ENCODE measurements at places on chromosomes 3 and 15. TPM values are rescaled to one million over a fixed set of nuclear protein-coding genes. Genes with fewer than 3 reads are reported as not detected.

- no peak overlapping the region for H3K4me3 ChIP-seq
- peaks cover 1% of the 10 kb centered on the region for H3K36me3 ChIP-seq
- H3K27me3 ChIP-seq: no peaks in the 10 kb centered on the region
- DNase-seq: no peak
Observed at GRCh38 chr3:52829906-52830463, 487 bp downstream of the ITIH4 start.

GRCh38 chr15:57444877-57445513 is 68.7 kb downstream of the CGNL1 start:
- H3K27ac ChIP-seq: no peak overlapping the region
- H3K27me3 ChIP-seq: no peaks in the 10 kb centered on the region
- H3K36me3 ChIP-seq: no peaks in the 10 kb centered on the region

Gene ENTPD3
- 6.8 TPM for total RNA-seq

- H3K4me1 ChIP-seq: peaks cover 58% of the 10 kb centered on the region
- no peaks in the 10 kb centered on the region for H3K36me3 ChIP-seq
- H3K27ac ChIP-seq: peak overlapping the region; percentile 92
- peak overlapping the region; percentile 70 for H3K4me3 ChIP-seq
- no peak for DNase-seq
Observed at GRCh38 chr15:44729408-44730127, 6.8 kb upstream of the TRIM69 start.

Gene NUSAP1
- 9.0 TPM for total RNA-seq

DNA sequence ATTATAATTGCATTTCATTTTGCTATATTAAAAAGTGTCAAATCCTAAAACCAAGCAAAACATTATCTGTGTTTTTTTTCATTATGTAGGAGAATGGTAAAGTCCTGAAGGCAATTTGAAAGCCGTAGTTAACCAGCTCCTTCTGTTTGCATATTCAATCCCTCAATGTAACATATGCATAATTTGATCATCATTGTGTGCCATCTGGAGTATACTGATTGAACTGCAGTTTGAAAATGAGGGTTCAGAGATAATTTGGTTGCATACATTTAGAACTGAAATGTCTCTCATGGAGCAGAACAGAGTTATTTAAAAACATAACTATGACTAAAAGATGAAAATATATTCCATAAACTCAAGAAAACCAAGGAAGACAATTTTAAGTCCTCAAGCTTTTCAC is 518.6 kb downstream of the GBE1 start:
- DNase-seq: no peak
- H3K4me3 ChIP-seq: no peak overlapping the region
- no peaks in the 10 kb centered on the region for H3K4me1 ChIP-seq
- no peaks in the 10 kb centered on the region for H3K27me3 ChIP-seq
- no peak overlapping the region for H3K27ac ChIP-seq

DNA sequence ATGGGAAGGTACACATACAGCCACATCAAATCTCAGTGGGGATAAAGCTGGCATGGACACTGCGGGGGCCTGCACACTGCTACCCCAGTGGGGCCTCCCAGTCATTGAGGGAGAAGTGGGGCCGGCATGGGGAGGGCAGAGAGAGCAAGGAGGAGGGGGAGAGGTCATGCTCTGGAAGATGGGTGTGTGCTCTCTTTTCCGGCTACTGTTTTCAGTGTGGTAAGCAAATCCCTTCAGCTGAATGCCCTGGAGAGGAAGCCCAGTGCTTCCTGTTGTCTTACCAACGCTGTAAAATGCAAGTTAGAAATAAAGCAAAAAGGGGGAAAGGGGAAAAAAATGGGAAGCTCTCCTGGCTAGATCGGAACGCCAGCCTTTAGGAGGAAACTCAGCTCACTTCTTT is 30.8 kb downstream of the NRROS start:
- H3K27ac ChIP-seq: peak overlapping the region; percentile 60
- H3K4me1 ChIP-seq: peaks cover 6% of the 10 kb centered on the region
- no peaks in the 10 kb centered on the region for H3K27me3 ChIP-seq
- no peak overlapping the region for H3K4me3 ChIP-seq

DNA sequence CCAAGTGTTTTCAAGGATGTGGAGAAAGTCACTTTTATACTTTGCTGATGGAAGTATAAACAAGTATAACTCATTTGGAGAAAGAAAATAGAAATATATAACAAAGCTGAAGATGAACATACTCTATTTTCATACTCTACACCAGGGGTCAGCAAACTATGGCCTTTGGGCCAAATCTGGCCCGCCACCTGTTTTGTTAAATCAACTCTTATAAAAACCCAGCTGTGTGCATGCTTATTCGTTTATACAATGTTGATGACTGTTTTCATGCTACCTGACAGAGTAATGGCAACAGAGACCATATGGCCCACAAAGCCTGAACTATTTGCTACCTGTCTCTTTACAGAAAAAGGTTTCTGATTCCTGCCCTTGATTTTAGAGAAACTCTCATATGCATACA is 124.0 kb downstream of the NR1D2 start:
- H3K4me1 ChIP-seq: peaks cover 8% of the 10 kb centered on the region
- H3K27ac ChIP-seq: no peak overlapping the region
- DNase-seq: no peak
- no peak overlapping the region for H3K4me3 ChIP-seq

DNA sequence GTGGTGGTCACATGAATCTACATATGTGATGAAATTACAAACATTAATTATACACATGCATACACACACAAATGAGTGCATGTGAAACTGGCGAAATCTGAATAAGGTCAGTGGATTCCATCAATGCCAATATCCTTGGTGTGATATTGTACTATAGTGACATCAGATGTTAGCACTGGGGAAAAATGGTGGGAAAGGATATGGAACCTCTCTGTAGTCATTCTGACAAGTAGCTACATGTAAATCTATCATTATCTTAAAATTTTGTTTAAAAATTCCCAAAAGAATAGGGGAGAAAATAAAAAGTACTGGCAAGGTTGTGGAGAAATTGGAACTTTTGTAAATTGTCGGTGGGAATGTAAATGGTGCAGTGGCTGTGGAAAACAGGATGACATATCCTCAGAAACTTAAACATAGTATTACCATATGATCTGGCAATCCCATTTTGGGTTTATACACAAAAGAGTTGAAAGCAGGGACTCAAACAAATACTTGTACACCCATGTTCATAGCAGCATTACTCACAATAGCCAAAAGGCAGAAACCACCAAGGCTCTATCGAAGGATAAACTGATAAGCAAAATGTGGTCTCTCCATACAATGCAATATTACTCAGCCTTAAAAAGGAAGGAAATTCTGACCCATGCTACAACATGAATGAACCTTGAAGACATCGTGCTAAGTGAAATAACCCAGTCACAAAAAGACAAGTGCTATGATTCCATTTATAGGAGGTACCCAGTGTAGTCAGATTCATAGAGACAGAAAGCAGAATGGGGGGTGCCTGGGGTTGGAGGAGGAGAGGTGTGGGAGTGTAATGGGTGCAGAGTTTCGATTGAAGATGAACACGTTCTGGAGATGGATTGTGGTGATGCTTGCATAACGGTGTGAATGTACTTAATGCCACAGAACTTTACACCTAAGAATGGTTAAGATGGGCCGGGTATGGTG is 25.3 kb upstream of the HRH1 start:
- H3K4me1 ChIP-seq: no peaks in the 10 kb centered on the region
- H3K36me3 ChIP-seq: no peaks in the 10 kb centered on the region
- no peak overlapping the region for H3K27ac ChIP-seq
- H3K27me3 ChIP-seq: no peaks in the 10 kb centered on the region

Gene AP3B2
- total RNA-seq: 25.1 TPM

GRCh38 chr15:47900751-47901150 is 183.4 kb downstream of the SEMA6D start:
- H3K27me3 ChIP-seq: no peaks in the 10 kb centered on the region
- DNase-seq: no peak
- H3K4me3 ChIP-seq: no peak overlapping the region
- no peaks in the 10 kb centered on the region for H3K36me3 ChIP-seq
- no peak overlapping the region for H3K27ac ChIP-seq

Gene SSUH2
- total RNA-seq: not detected

Gene GOLGA6D
- total RNA-seq: not detected

- H3K4me3 ChIP-seq: no peak overlapping the region
- no peaks in the 10 kb centered on the region for H3K36me3 ChIP-seq
- H3K27ac ChIP-seq: no peak overlapping the region
- H3K27me3 ChIP-seq: no peaks in the 10 kb centered on the region
Observed at GRCh38 chr3:61182662-61183061, 68.6 kb downstream of the FHIT start.

DNA sequence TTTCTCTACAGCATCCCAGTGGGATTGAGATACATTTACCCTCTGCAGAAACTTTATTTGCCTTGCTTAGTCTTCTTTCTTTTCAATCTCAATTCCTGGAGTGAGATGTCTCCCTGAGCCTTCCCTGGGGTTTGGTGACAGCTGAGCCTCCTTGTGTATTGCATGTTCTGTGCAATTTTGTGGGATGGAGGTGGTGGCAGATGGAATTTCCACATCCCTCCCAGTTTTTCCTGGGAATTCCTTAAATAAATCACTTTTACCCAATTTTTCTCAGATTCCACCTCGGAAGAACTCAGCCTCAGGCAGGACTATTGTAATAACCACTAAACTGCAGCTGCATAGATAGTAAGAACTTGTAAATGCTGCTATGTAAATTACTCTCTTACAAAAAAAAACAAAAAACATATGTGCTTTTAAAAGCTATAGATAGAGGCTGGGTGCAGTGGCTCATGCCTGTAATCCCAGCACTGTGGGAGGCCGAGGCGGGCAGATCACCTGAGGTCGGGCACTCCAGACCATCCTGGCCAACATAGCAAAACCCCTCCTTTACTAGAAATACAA is 88.5 kb upstream of the ABHD17C start:
- no peaks in the 10 kb centered on the region for H3K27me3 ChIP-seq
- DNase-seq: no peak
- peaks cover 13% of the 10 kb centered on the region for H3K4me1 ChIP-seq
- H3K27ac ChIP-seq: no peak overlapping the region
- H3K36me3 ChIP-seq: no peaks in the 10 kb centered on the region

GRCh38 chr3:175005193-175005592 is 146.1 kb downstream of the NAALADL2 start:
- H3K27ac ChIP-seq: no peak overlapping the region
- H3K4me3 ChIP-seq: no peak overlapping the region
- no peaks in the 10 kb centered on the region for H3K4me1 ChIP-seq
- H3K27me3 ChIP-seq: no peaks in the 10 kb centered on the region

DNA sequence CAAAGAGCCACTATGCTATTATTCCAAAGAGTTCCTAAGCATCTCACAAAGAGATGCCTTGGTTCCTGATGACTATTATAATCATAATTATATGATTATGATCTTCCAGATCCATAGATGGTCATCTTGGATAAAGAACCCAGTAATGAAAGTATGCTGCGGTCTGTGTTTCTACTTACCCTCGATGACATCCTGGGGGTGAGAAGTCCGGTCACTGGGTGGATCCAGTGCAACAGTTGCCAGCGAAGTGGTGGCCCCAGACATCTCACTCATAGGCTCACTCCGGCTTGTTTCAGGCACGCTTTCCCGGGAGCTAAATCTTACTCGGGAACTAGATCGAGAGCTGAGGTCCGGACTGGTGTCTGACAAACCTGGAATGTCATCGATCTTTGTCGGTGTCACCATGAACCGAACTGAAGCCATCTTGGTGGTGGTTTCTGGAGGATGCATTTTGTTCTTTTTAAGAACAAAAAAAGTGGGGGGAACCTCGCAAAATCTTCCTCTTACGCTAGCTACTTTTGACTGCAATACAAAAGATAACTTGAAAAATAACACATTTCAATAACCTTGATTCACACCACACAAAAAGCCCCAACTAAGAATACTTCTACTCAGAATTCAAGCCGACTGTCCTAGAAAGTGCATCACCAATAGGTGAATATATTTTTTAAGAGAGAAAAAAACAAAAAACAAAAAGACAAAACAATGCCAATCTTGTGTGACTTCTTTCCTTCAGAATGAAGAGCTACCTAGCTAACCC is 1.2 kb downstream of the SLC12A6 start:
- peak overlapping the region; percentile 98 for H3K4me3 ChIP-seq
- H3K27me3 ChIP-seq: no peaks in the 10 kb centered on the region
- no peak for DNase-seq
- peak overlapping the region; percentile 91 for H3K27ac ChIP-seq

DNA sequence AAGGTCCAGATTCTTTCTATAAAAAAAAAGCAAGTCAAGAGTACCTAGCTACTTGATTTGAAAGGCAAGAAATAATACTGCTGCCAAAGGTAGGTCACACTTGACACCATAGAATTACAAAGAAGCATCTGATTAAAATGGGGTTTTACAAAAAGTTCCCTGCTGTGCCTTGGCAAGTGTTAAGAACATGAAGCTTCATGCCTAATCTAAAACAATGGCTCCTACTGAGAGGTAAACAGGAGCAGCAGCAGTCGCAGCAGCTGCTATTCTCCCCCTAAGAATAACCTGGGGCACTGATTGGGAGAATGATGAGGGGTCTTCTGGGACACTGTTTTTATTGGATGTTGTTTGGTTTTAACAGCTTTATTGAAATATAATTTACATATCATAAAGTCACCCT is 14.1 kb downstream of the UBP1 start:
- H3K27me3 ChIP-seq: no peaks in the 10 kb centered on the region
- DNase-seq: no peak
- H3K4me1 ChIP-seq: peaks cover 22% of the 10 kb centered on the region
- no peak overlapping the region for H3K4me3 ChIP-seq
- H3K36me3 ChIP-seq: peaks cover 14% of the 10 kb centered on the region
- H3K27ac ChIP-seq: no peak overlapping the region

DNA sequence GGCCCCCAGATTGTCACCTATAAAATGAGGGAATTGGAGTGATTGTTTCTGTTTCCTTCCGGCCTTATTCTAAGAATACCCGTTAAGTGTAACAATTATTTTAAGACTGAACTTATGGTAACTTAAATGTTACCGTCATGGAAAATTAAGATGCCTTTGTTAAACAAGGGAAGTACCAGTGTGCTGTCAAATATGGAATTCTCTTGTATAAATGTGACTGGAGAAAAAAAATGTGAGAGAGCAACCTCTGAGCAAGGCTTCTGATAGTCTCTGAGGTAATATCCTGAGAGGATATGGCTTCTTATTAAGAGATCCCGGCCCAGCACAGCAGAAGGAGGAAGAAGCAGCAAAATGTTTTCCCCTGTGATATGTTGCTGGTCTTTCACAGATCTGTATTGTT is 480.7 kb upstream of the ADAMTS9 start:
- no peaks in the 10 kb centered on the region for H3K27me3 ChIP-seq
- H3K36me3 ChIP-seq: no peaks in the 10 kb centered on the region
- no peak for DNase-seq
- peak overlapping the region; percentile 59 for H3K27ac ChIP-seq
- no peaks in the 10 kb centered on the region for H3K4me1 ChIP-seq

GRCh38 chr15:31528846-31529245 is 202.2 kb downstream of the KLF13 start:
- no peaks in the 10 kb centered on the region for H3K27me3 ChIP-seq
- H3K27ac ChIP-seq: no peak overlapping the region
- H3K4me3 ChIP-seq: no peak overlapping the region
- DNase-seq: no peak
- H3K36me3 ChIP-seq: no peaks in the 10 kb centered on the region

- no peaks in the 10 kb centered on the region for H3K27me3 ChIP-seq
- H3K36me3 ChIP-seq: no peaks in the 10 kb centered on the region
- no peak for DNase-seq
- H3K27ac ChIP-seq: peak overlapping the region; percentile 71
- peaks cover 20% of the 10 kb centered on the region for H3K4me1 ChIP-seq
Observed at GRCh38 chr3:177905173-177906125, 630.8 kb upstream of the KCNMB2 start.

- no peaks in the 10 kb centered on the region for H3K36me3 ChIP-seq
- H3K4me1 ChIP-seq: no peaks in the 10 kb centered on the region
- no peak for DNase-seq
- no peak overlapping the region for H3K27ac ChIP-seq
Observed at GRCh38 chr3:22353126-22353525, 602.1 kb upstream of the ZNF385D start.

Data from upper lobe of left lung (tissue), 6 donors.